Activated CD4-positive, alpha-beta T cell treated with anti-CD3 and anti-CD28 coated beads for 24 hours (primary cell): ENCODE measurements at places on chromosomes 11 and 22.

GRCh38 chr11:47587723-47588326, 1.3 kb downstream of the FAM180B start:
- no peak for DNase-seq

- no peak for DNase-seq
Measured at GRCh38 chr22:24937114-24937513, 9.4 kb downstream of the LHFPL7 start.

- no peak for DNase-seq
Measured at GRCh38 chr11:7889985-7890384, 41.1 kb downstream of the OR10A6 start.

GRCh38 chr11:74325649-74326645, 14.5 kb upstream of the P4HA3 start:
- DNase-seq, result no peak

DNA sequence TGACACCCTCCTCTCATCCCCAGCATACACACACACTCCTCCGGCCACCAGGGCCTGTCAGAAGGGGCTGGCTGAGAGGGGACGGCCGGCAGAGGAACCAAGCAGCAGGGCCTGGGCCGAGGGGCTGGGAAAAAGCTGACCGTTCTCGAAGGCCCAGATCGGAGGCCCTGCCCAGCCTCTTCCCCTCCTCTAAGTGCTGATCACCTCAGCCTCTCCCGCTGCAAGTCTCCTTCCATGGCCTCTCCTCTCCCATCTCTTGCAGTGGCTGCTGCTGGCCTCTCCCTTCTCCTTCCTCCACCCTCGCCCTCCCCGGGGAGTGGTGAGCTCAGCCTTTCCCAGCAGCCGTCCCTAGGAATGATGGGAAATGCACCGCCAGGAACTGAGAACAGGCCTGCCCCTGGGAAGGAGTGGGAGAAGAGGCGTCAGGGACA, 39.6 kb downstream of the ARRB1 start:
- no peak for DNase-seq

DNA sequence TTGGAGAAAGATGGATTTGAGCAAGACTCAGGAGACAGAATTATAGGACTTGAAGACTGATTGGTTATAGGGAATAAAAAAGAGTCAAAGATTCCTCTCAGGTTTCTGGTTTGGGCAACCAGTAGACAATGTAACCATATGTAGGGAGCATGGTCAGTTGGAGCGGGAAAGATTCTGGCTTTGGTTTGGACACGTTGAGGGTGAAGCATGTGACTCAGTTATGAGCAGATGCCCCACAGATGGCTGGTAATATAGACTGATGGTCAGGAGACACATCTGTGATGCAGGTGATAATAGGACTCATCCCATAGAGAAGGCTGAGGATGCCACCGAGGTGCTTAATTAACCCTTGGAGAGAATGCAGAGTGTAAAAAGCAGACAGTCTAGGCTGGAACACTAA, 132.1 kb downstream of the CD44 start:
- DNase-seq, result no peak

GRCh38 chr22:36323855-36324331, 63.9 kb downstream of the MYH9 start:
- no peak for DNase-seq

DNA sequence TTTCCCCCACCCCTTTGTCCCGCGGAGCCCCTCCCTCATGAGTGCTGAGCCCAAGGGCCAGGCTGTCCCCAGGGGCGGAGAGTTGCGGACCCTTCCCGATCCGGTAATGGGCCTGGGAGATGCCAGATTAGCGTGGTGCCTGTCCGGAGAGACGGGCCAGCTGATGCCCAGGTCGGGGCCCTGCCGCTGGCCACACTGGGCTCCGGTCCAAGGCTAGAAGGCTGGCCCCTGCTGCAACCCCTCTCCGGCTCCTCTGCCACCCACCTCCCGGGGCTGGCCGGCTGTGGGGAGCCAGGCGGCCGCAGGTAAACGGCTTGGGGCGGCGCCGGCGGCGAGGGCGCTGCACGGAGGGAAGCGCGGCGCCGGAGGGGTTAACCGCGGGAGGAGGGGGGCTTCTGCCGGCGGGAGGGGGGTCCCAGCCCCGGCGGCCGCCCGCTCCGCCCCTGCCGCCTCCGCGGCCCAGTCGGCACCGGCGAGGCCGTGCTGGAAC, at the start of gene KCNK4:
KCNK4 (plus strand) TSS at position 41 of the 490 bp plus-strand sequence. CDS start 1,717 bp downstream, outside the sequence.
- no peak for DNase-seq

GRCh38 chr11:120808616-120809050, 215.3 kb upstream of the TBCEL start:
- DNase-seq, result no peak

DNA sequence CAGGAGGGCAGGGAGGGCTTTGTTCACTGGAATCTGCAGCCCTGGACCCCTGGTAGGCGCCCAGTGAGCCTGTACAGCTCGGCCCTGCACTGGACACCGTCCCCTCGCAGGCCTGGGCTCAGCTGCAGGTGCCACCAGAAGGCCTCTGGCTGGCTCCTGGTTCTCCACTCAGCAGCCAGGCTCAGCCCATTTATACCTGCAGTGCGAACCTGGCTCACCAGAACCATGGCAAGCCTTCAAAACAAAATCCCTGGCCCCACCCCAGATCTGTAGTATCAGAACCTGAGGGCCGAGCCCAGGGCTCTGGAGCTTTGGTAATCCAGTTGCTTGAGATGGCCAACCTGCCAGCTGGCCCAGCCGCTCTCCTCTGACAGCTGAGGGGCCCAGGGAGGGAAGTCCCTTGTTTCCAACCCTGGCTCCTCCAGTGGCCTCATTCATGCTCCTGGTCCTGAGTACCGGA, 870 bp upstream of the FREY1 start:
- no peak for DNase-seq
